ENCODE measurements at places on chromosomes 4 and X. TPM values are rescaled to one million over a fixed set of nuclear protein-coding genes. Genes with fewer than 3 reads are reported as not detected.

- DNase-seq: no peak
Observed at GRCh38 chr4:92303621-92304027, at the start of gene GRID2. Gene GRID2 (plus strand): TSS chr4:92303966.

- DNase-seq: no peak
Observed at GRCh38 chr4:21835712-21836111, 112.9 kb downstream of the KCNIP4 start.

DNA sequence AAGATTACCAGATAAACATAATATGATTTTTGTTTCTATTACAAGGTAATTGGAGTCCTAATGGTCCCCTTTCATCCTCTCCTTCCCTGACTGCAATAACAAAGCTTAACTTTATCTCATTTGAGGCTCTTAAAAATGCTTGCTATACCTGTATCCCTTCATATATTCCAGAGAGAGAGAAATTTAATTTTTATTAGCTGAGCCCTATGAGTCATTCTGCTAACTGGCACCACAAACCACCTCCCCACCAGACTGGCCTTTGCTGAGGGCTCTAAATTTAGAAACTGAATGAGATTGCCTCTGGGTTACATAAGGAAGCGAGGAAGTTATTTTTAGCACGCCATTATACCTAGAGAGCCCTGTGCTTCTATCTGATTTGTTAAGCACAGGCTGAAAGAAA, 27.4 kb downstream of the CBLL2 start:
- DNase-seq: no peak

Gene MTTP
- total RNA-seq: 0.15 TPM

All from lower lobe of right lung (tissue), 2 donors.